ENCODE measurements at places on chromosomes 7 and 10. TPM values are rescaled to one million over a fixed set of nuclear protein-coding genes. Genes with fewer than 3 reads are reported as not detected.

The LIPJ gene
- 0.39 TPM for total RNA-seq

The ACBD7 gene
- 0.86 TPM for total RNA-seq

DNA sequence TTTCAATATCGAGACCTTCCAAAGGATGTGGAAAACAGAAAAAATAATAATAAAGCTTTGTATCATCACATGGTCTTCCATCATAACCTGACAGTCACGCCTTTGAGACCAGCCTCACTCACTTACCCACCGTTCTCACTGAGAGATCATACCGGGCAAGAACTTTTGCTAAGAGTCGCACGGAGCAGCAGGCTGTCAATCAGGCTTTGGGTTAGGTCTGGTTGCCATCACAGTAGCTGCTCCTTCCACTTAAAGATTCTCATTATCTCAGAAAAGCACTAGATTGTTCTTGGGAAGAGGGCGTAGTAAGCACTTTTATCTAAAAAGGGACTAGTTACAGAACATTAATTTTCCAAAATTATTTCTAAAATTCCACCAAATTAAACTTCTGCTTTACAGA, 2.0 kb downstream of the RELN start:
- DNase-seq = no peak

The CYP17A1 gene
- total RNA-seq = 1.1 TPM

- DNase-seq = no peak
Measured at GRCh38 chr10:103333934-103334520, 16.9 kb downstream of the PCGF6 start.

DNA sequence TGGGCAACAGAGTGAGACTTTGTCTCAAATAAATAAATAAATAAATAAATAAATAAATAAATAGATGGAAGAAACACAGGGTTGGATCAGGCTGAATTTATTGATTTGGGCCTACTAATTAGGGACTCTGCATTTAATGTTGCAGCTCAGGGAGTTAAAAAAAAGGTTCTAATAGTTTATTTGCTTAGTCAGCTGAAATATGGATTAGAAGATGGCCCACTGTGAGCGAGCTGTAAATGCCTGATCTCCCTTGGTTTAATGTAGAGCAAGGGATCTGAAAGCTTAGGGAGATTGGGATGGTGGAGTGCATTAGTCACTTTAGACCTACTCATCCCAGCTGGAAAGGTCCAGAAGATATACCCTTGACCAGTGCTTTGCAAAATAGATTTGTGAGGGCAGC, 25.1 kb upstream of the PDIA4 start:
- no peak for DNase-seq

DNA sequence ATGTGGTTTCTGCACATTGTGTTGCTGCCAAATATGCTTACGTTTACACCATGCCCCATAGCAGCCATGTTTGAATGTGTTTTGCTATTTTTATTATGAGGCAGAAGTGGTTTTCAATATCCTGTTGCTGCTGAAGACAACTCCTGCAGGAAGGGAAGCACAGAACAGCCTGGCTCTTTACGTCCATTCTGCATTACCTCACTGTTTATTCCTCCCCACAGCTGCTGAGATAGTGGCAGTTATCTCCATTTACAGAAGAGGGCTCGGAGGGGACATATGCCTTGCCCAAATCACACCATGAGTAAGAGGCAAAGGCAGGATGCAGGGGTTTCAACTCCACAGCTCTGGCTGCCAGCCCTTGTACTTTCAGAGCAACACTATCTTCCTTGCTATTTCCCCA, 35.3 kb downstream of the PLPP4 start:
- DNase-seq = peak; percentile 1

The WEE2 gene
- total RNA-seq = not detected

DNA sequence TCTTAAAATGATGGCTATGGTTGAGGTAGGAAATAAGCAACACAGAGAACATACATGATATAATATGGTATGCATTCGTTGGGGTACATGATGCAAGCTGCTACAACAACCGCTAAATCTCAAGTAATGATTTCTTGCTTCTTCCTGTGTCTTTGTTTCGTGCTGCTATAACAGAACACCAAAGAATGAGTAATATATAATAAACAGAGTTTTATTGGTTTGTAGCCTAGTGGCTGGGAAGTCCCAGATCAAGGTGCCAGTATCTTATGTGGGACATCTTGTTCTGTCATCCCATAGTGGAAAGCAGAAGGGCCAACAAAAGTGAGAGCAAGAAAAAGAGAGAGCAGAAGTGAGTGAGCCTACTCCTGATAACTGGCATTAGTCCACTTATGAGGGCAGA, 689.7 kb downstream of the SUGCT start:
- DNase-seq = no peak

The MYOZ1 gene
- total RNA-seq = 0.91 TPM

DNA sequence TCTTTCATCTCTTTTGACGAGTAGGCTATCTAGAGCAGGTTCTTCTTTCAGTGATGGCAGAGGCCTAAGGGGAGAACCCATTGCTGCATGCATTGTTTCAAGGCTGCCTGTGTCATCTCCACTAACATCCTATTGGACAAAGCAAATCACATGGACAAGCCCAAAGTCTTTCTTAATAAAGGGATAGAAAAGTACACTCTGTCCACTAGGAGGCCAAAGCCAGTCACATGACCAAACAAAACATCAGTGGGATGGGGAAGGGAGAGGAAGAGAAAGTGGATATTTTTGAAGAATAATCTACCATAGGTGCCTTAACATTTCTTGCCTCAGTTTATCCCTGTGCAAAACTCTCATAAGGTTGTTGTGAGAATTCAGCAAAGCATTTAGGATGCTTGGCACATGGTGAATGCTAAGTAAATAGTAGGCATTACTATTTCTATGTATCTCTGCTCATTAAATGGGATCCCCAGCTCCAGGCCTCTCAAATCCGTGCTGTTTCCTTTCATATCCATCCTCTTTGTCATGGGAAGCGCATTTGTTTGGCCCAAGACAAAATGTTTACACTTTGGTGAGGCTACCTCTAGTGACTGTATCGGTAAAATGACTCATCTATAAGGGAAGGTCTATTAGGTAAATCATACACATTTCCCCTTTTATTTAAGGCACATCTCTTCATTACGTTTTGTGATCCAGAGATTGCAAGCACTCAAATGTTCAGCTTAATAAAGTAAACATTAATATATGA, 16.7 kb upstream of the CADPS2 start:
- DNase-seq = no peak

- DNase-seq = no peak
Measured at GRCh38 chr7:44062180-44062902, 3.0 kb downstream of the PGAM2 start.

The OPN1SW gene
- not detected for total RNA-seq

GRCh38 chr7:135509589-135509838, 388 bp downstream of the CNOT4 start:
- DNase-seq = no peak

The CPED1 gene
- 61.4 TPM for total RNA-seq

The CACNB2 gene
- total RNA-seq = 14.3 TPM

DNA sequence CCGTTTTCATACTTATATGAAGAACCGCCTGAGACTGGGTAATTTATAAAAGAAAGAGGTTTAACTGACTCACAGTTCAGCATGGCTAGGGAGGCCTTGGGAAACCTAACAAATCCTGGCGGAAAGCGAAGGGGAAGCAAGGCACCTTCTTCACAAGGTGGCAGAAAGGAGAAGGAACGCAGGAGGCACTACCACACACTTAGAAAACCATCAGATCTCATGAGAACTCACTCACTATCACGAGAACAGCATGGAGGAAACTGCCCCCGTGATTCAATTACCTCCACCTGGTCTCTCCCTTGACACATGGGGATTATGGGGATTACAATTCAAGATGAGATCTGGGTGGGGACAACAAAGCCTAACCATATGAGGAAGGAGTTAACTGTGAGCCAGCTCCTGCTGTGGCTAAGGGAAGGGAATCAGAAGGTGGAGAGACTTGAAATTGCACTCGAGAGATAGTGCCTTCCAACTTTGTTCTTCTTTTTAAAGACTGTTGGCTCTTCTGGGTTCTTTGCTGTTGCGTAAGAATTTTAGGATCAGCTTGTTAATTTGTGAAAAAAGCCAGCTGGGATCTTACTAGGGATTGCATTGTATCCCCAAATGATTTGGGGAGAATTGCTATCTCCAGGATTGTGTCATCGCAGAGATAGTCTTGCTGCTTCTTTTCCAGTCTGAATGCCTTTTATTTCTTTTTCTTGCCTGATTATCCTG, 21.0 kb downstream of the OPTN start:
- DNase-seq = no peak

The NUTM2D gene
- total RNA-seq = 9.3 TPM

The NCF1 gene
- 1.9 TPM for total RNA-seq

GRCh38 chr7:35680403-35681013, 14.4 kb downstream of the HERPUD2 start:
- DNase-seq = no peak

The RAB11FIP2 gene
- 74.9 TPM for total RNA-seq

The TLX1 gene
- not detected for total RNA-seq

DNA sequence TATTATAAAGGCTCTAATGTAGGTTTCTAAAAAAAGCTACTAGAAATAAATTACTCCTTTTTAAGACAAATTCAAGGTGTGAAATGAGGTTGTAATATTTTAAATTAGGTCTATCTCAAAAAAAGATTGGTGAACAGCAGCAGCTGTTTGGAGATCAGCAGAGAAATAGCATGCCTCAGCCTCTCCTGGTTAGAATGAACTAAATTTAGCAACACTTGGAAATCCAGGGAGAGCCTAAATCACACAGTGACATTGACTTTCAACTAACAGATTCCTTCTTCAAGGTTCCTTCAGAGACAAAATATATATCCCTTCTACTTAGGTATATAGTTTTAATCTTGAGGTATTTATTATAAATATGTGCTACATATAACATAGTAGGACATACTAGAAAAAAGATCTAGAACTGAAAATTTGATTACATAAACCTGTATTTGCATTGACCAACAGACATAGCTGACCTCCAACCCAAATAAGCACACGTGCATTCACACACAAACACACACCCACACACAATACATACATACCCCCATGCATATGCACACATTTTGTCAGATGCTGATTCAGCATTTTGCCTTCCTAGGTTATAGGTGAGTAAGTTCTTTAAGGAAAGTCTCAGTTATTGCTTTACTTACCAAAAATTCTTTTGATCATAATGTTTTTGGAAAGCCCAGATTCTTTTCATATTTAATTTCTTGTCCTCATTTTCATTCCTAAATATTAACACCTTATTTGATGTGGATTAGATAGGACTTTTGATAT, 47.3 kb downstream of the DGKB start:
- DNase-seq = no peak

The C10orf105 gene
- 0.34 TPM for total RNA-seq

The CLDN12 gene
- total RNA-seq = 28.5 TPM

GRCh38 chr10:132387764-132388210, 9.2 kb upstream of the PWWP2B start:
- peak; percentile 83 for DNase-seq

The GPR85 gene
- 2.8 TPM for total RNA-seq

The GTF2IRD2 gene
- total RNA-seq = 45.5 TPM

All from ureter (tissue), 1 donor.